ENCODE measurements at places on chromosomes 12 and 14. TPM values are rescaled to one million over a fixed set of nuclear protein-coding genes. Genes with fewer than 3 reads are reported as not detected.

Gene CAPZA3
- total RNA-seq, result 1.6 TPM

Gene ZNF891
- 3.7 TPM for total RNA-seq

Gene ASIC1
- total RNA-seq, result 2.2 TPM

Gene AKAP5
- 0.56 TPM for total RNA-seq

Gene PLEKHH1
- total RNA-seq, result 75.6 TPM

Gene TMEM179
- total RNA-seq, result not detected

Gene DPF3
- 0.80 TPM for total RNA-seq

Gene MYH6
- total RNA-seq, result not detected

Data from suprapubic skin (tissue), 4 donors.